T1000 (cell line): ENCODE measurements at places on chromosomes 11 and 22.

DNA sequence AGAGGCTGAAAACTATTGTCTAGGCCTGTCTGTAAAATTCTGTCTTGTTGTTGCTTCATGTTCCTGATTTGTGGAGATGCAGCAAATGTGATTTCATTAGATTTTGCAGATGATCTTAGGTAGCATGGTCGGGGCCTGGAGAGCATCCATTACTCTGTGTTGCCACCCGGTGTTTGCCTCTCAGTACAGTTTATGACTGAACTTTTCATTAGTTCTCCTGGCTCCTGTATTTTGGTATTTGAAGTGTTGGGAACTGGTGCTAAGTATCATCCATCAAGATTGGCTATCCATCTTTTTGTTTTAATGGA lies 7.7 kb downstream of the YWHAH start:
- no peak for DNase-seq

DNA sequence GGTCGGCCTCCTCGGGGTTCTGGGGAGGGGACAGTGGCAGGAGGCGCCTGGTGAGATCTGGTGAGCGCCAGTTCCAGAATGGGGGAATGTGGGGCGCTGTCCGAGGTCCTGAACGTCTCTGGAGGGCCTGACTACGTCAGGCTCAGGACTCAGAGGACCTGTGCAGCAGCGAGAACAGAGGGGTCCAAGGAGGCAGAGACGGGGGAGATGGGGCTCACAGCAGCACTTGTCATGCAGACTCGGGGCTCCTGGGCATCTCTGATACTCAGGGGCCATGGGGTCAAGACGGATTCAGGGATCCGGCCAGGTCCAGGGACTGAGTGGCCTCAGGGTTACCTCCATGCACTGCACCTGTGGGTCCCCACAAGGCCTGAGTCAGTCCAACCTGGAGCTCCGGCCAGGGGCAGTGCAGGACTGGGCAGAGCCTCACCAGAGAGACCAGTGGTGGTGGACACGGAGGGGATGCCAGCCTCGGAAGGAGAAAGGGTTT lies 92.2 kb downstream of the BRD1 start:
- no peak for DNase-seq

- no peak for DNase-seq
Observed at GRCh38 chr11:76706667-76707066, 36.1 kb upstream of the LRRC32 start.

DNA sequence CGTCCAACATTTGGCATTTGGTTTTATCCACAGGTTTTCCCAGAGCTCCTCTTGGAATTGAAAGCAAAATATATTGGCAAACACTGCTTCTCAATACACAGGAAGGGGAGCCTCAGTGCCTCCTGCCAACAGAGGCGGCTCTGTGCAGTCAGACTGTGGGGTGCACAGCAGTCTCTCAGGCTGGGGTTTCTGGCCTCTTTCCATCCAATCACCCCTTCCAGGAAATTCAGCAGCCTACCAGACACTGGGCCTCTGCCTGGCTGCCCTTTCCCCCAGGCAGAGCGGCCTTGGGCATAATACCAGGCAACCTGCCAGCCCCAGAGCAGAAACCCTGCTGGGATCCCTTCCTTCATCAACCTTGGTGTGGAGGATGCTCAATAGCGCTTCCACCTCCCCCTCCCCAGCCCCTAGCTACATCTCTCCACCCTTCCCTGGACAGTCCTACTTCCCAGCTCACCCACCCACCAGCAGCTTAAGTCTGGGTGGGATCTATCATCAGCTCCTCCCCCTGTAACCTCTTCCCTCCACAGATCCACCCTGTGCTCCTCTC lies 17.8 kb upstream of the RAPSN start:
- peak; percentile 19 for DNase-seq

DNA sequence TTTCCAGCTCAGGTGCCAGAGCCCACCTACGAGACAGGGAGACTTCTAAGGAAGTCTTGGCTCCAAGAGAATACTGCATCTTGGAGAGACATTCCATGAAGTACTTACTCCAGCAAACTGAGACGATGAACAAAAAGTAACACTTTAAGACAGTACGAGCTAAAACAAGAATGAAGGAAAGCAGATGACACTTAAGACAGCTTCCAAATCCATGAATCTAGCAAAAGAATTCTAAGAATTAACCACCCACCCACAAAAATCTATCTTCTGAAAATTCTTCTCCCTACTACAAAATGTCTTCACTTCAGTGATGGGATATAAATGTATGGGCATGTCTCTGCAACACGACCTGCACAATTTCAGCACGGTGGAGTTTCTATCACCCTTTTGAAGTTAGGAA lies 132.9 kb downstream of the C11orf58 start:
- no peak for DNase-seq

- no peak for DNase-seq
Observed at GRCh38 chr11:1071571-1072115, 3.0 kb upstream of the MUC2 start.

DNA sequence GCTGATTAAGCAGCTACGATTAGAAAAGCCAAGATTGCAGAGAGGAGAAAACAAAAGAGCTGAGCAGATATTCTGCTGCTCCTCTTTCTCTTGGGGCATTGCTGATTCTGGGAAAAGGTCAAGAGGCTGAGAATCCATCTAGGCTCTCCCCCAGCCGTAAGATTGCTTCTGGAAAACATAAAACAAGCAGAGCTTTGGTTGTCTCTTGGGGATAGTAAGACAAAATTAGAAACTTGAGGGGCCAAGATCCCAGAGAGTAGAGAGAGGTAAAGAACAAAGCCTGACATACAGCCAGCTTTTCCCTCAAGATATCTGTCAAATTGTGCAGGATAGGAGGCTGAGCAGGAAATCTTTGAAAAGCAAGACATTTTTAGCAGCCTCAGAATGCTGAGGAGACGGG lies 158.2 kb downstream of the TTC28 start:
- no peak for DNase-seq

GRCh38 chr11:82969811-82970210 lies 68.3 kb downstream of the DDIAS start:
- DNase-seq, result no peak

- DNase-seq, result peak; percentile 50
Observed at GRCh38 chr22:29245626-29246385, 22.0 kb downstream of the RHBDD3 start.

DNA sequence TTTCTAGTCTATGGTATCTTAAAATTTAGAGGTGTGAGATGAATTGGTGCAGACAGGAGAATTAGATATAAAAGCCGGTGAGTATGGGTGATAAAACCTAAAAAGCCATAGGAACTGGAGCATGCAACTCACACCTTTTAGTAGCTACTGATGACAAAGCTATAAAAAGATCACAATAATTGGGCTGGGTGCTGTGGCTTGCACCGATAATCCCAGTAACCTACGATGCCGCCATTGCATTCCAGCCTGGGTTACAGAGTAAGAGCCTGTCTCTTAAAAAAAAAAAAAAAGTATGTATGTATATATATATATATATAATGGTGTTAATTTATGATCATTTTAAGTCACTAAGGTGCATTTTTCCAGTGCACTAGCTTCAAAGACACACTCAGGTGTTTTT lies 17.2 kb downstream of the WEE1 start:
- no peak for DNase-seq

DNA sequence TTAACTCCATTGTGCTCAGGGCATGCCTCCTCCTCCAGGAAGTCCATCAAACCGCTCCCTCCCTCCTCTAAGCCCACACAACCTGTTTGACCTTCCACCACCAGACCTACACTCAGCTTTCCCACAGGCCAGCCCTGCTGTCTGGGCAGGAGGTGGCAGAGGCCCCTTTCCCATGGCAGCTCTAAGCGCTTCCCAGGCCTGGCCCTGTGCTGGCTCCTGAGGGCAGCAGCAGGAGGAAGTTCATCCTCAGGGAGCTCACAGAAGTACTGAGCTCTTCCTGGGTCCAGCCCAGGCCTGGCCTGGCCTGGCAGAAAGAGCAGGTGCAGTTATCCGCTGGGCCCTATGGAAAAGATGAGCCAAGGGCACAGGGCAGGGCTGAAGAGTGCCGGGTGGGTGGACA lies 31.4 kb downstream of the ARAP1 start:
- no peak for DNase-seq

- no peak for DNase-seq
Observed at GRCh38 chr11:61701242-61701886, 21.2 kb downstream of the DAGLA start.

DNA sequence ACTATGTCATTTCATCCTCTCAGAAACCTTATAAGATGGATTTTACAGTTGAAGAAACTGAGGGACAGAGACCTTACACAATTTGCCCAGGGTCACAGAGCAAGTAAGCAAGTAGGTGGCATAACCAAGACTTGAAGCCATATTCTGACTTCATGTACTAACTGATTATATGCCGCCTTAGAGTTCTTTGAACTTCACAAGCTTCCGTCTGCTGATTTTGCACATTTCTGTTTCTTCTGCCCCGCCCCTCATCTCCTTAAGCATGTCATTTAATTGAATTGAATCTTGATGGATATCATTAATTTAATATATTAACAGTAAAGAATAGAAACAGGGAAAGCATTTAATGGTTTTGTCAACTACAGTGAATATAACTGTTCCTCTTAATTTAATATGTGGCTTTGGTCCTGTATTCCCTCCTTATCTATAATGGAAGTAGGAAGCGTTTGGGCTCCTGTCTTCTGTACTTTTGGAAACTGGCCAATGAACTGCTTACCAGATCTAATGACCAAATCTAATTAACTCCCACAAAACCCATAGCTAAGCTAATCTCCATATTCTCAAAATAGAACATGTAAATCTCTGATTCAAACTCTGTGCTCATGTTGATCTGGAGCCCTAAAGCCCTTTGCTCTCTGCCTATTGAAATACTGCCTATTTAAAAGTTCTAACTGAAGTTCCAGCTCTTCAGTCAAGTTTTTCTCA lies 30.4 kb downstream of the SIK2 start:
- DNase-seq, result no peak
